ENCODE measurements at places on chromosomes 2 and 18.

GRCh38 chr2:40451918-40452605 lies at the start of gene SLC8A1:
TSS of gene SLC8A1 (minus strand) at chr2:40452090.
- DNase-seq: no peak

- DNase-seq: no peak
Observed at GRCh38 chr18:23365602-23366001, 87.5 kb upstream of the RIOK3 start.

- DNase-seq: no peak
Observed at GRCh38 chr2:72788756-72789155, 37.1 kb downstream of the EXOC6B start.

DNA sequence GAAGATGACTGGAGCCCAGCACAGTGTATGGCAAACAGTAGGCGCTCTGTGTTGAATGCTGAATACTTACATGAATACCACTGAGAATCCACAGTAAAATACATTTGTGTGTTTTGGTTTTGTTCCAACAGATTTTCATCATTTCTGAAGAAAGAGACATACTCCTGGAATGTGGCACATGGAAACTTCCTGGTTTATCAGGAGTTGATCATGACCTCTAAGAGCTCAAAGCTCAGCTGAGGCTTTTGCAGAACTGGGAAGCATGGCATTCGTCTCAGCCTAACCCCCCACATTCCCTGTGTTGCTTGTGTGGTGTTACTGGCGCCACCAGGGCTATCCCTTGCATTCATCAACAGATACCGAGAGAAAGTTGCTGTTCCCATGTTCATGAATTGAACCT lies 316.9 kb upstream of the REV1 start:
- no peak for DNase-seq

DNA sequence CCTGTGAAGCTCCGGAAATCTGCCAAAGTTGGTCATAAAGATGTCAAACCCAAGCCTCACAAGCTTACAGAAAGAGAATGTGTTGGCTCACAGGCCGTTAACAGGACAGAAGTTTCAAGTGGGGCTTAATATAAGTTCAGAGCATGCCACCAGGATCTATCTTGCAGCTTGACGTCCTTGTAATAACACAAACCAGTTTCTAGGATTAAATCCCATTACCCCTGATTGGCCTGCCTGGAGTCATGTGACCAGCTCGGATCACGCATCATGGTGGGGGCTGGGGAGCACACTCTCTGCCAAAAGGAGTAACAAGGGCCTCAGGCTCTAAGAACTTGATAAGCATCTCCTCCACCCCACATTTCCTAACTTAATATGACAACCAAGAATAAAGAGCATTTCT lies 38.9 kb upstream of the SCG2 start:
- DNase-seq: no peak

Measured in stimulated activated CD8-positive, alpha-beta memory T cell treated with anti-CD3 and anti-CD28 coated beads, Interleukin-7, amount 100 ng/mL, for 4 hours (primary cell).